SHP77 treated with DMSO at 0.1 percent for 48 hours (cell line): ENCODE measurements at places on chromosomes 2 and 18.

DNA sequence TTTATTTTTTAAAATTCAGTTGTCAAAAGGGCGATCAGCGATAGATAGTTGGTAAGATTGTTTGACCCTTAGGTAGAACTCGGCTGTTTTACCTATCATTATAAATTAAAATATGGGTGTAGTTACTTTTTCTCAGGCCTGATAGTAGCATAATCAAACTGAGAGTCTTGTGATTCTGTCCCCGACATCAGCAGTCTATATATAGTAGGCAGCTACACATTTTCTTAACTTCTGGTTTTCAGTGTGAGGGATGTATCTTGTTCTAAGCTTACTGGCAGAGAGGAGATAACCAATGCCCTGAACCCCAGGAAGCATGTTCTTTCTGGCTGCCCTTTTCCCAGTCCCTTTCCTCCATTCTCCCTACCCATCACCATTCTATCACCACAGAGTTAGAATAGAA is 56.6 kb downstream of the XRCC5 start:
- no peak for DNase-seq

GRCh38 chr18:57891707-57892391 is 88.7 kb upstream of the ATP8B1 start:
- no peak for DNase-seq

- DNase-seq, result no peak
These were observed 29.8 kb downstream of the ALPK2 start for GRCh38 chr18:58599106-58599505.

GRCh38 chr2:218743068-218743467 is 32.4 kb downstream of the TTLL4 start:
- DNase-seq, result no peak

- DNase-seq, result no peak
These were observed 5.6 kb upstream of the WDR7 start for GRCh38 chr18:56645415-56646016.
